T-helper 2 cell treated with Interferon-gamma antibody and Interleukin-4, amounts not matched to agents 5 μg/mL and 100 μg/mL, for 36 hours (primary cell): ENCODE measurements at places on chromosomes 4 and X.

GRCh38 chrX:128818690-128819089 lies 704.6 kb downstream of the SMARCA1 start:
- no peak overlapping the region for H3K27ac ChIP-seq
- no peaks in the 10 kb centered on the region for H3K4me1 ChIP-seq
- H3K36me3 ChIP-seq: no peaks in the 10 kb centered on the region
- DNase-seq: no peak
- no peaks in the 10 kb centered on the region for H3K27me3 ChIP-seq

DNA sequence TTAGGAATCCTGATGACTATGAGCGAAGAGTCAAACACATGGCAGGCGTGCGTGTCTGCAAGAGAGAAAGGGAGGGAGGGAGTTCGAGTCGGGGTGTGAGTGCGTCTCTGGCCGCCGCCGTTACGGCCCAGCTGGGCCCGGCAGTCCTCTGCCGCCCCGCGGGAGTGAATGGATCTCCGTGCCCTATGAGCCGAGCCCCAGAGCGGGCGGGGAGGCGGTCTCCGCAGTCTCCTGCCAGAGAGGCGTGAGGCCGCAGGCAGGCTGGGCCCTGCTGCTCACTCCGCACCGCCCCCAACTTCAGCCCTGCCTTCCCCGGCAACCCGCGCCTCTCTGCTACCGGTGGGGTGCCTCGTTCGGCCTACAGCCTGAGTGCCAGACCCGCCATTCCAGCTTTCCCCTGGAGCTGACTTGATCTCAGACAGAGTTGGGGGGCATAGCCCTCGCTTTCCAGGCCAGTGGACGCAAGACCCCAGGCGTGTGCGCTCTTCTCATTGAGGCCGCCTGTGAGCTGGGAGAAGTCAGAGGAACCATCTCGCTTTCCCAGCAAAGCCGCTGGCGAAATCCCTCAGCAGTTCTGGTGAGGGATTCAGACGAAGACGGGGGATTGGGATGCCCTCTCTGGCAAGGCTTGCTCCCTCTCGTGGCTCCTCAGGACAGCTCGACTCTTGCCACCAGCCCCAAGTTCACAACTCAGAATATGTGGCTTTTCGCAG lies 1.4 kb downstream of the SLC16A2 start:
- no peak overlapping the region for H3K4me3 ChIP-seq
- H3K27ac ChIP-seq: no peak overlapping the region
- DNase-seq: no peak
- peaks cover 2% of the 10 kb centered on the region for H3K4me1 ChIP-seq

DNA sequence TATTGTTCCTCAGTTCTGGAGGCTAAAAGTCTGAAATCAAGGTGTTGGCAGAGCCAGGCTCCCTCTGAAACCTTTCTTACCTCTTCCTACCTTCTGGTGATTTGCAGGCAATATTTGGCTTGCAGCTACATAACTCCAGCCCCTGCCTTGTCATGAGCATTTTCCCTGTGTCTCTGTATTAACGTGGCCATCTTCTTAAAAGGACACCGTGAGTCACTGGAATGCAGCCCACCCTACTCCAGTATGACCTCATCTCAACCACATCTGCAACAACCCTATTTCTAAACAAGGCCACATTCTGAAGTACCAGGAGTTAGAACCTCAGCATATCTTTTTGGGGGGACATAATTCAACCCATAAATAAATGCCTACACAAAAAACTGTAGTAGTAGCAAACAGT lies 40.7 kb downstream of the FANCB start:
- no peaks in the 10 kb centered on the region for H3K4me1 ChIP-seq
- H3K36me3 ChIP-seq: peaks cover 18% of the 10 kb centered on the region
- no peak overlapping the region for H3K27ac ChIP-seq
- H3K4me3 ChIP-seq: no peak overlapping the region
- no peak for DNase-seq
- no peaks in the 10 kb centered on the region for H3K27me3 ChIP-seq

DNA sequence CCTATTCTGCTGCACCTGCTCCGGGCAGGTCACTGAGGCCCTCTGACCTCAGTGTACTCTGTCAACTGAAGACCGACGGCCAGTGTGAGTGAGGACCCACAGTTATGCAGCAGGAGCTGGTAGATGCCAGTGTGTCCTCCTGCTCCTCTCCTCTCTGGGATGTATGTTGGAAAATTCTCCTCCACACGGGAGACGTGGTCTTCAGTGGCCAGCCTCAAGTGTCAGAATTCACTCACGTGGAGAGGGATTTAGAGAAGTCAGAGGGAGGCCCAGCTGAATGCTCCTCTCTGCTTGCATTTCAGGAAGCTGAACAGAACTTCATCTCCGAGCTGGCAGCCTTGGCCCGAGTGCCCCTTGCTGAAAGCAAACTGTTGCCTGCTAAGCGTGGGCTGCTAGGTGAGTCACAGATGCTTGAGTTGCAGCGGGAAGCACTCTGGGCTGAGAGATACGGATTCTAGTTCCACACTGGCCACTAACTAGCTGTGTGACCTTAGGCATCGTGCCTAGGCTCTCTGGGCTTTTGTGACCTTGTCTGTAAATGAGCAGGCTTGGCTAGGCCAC lies 83.6 kb downstream of the CRMP1 start:
- no peak for DNase-seq
- H3K27ac ChIP-seq: no peak overlapping the region
- H3K4me1 ChIP-seq: no peaks in the 10 kb centered on the region
- H3K4me3 ChIP-seq: no peak overlapping the region
- H3K27me3 ChIP-seq: no peaks in the 10 kb centered on the region

GRCh38 chr4:24112466-24112865 lies 222.6 kb upstream of the PPARGC1A start:
- H3K4me3 ChIP-seq: no peak overlapping the region
- H3K4me1 ChIP-seq: no peaks in the 10 kb centered on the region
- H3K27ac ChIP-seq: no peak overlapping the region
- H3K36me3 ChIP-seq: no peaks in the 10 kb centered on the region

GRCh38 chrX:15310117-15310516 lies 5.3 kb downstream of the ASB11 start:
- no peak for DNase-seq
- H3K4me3 ChIP-seq: no peak overlapping the region
- H3K27ac ChIP-seq: no peak overlapping the region

GRCh38 chr4:650461-650860 lies 23.6 kb downstream of the ATP5ME start:
- no peak overlapping the region for H3K27ac ChIP-seq
- no peaks in the 10 kb centered on the region for H3K4me1 ChIP-seq
- no peaks in the 10 kb centered on the region for H3K27me3 ChIP-seq
- H3K4me3 ChIP-seq: no peak overlapping the region

DNA sequence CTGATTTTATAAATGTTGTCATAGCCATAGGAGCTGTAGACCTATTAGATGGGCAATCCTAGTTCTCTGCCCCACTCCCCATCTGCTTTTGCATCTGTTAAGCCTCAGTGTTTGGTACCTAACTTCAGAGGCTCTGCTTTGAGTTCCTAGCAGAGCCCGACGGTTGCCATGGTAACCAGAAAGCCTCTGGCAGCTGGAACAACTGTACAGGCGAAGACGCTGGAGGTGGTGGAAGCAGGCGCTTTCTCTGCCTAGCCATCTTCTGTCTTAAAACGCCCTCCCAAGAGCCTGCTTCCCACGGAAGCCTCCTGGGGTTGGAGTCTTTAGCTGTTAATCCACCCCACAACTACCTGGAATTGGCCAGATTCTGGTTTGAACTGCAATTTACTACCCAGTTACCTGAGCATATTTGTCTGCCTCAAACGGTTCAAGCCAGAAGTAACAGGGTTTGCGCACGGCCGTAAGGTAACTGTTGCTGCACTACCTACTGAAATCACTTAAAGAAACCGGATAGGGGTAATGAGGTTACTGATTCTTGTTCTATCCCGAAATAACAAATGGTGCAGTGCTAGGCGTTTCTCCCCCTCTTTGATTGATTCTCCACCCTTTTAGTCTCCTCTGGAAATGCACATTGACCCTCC lies 1.0 kb upstream of the GABRG1 start:
- H3K4me1 ChIP-seq: no peaks in the 10 kb centered on the region
- no peaks in the 10 kb centered on the region for H3K36me3 ChIP-seq
- no peak for DNase-seq
- H3K4me3 ChIP-seq: no peak overlapping the region
- no peak overlapping the region for H3K27ac ChIP-seq

DNA sequence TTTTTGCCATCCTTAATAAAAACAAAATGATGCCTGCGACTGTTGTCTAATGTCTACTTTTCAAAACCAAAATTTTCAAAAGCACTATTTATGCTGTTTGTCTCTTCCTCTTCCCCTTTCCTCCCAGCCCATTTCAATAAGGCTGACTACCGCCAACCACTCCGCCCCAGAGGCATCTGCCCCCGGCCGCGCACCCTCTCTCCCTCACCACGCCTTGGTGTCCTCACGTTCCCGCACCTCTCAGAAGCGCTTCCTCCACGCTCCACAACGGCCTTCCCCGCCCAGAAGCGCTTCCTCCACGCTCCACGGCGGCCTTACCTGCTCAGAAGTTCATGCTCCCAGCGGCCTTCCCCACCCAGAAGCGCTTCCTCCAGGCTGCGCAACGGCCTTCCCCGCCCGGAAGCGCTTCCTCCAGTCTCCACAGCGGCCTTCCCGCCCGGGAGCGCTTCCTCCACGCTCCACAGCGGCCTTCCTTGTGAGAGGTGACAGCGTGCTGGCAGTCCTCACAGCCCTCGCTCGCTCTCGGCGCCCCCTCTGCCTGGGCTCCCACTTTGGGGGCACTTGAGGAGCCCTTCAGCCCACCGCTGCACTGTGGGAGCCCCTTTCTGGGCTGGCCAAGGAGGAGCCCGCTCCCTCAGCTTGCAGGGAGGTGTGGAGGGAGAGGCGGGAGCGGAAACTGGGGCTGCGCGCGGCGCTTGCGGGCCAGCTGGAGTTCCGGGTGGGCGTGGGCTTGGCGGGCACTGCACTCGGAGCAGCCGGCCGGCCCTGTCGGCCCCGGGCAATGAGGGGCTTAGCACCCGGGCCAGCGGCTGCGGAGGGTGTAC lies 490.4 kb upstream of the ZFP42 start:
- H3K27me3 ChIP-seq: no peaks in the 10 kb centered on the region
- DNase-seq: no peak
- H3K27ac ChIP-seq: no peak overlapping the region
- H3K4me1 ChIP-seq: no peaks in the 10 kb centered on the region
- peak overlapping the region; percentile 66 for H3K4me3 ChIP-seq

DNA sequence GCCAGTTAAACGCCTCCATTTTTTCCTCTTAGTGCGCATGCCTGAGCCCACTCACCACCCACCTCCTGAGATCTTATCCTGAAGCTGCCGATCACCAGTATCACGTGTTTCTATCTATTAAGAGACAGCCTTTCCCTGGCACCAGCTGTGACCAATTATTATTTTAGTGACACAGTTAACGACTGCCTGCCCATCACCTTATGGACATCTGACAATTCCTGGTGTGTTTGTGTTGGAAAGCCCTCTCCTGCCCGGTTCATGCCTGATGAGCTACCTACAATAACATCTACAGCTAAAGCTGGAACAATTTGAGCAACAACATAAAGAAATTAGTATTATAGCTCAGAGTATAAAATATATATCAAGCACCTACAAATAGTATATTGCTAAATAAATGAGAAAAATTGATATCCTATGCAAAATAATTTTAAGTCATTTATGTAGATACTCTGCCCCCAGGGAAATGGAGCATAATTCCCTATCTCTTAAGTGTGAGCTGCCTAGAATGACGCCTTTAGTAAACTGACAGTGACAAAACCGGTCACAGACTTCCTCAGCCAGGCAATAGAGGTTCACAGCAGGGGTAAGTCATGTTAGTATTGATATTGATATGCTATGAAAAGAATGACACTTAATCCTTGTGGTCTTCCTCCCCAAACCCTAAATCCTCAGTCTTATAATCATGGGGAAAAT lies 862.2 kb downstream of the TRAM1L1 start:
- H3K4me1 ChIP-seq: no peaks in the 10 kb centered on the region
- no peak overlapping the region for H3K27ac ChIP-seq
- no peaks in the 10 kb centered on the region for H3K27me3 ChIP-seq
- DNase-seq: no peak

- no peaks in the 10 kb centered on the region for H3K27me3 ChIP-seq
- H3K27ac ChIP-seq: no peak overlapping the region
- no peak for DNase-seq
- H3K4me1 ChIP-seq: no peaks in the 10 kb centered on the region
- H3K36me3 ChIP-seq: no peaks in the 10 kb centered on the region
These were observed 45.7 kb upstream of the DCLK2 start for GRCh38 chr4:150032541-150032940.
